ENCODE measurements at places on chromosomes 4 and X.

DNA sequence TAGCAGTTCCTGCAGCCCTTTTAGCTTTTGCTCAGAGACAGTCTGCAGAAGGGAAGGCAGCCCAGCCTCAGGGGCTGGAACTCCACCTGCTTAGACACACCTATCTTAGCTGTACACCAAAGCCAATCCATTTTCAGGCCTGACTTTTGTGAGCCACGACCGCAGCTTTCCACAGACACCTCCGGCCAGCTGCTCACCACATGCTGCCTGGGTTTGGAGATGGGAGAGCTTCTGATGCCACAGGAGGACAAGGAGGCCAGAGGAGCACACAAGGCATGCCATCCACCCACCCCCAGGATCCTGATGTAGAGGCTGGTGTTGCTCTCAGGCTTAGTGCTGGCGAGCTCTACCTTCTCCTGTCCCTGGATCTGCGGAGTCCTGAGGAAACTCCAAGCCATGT lies 141.8 kb upstream of the NALF2 start:
- no peak for DNase-seq

DNA sequence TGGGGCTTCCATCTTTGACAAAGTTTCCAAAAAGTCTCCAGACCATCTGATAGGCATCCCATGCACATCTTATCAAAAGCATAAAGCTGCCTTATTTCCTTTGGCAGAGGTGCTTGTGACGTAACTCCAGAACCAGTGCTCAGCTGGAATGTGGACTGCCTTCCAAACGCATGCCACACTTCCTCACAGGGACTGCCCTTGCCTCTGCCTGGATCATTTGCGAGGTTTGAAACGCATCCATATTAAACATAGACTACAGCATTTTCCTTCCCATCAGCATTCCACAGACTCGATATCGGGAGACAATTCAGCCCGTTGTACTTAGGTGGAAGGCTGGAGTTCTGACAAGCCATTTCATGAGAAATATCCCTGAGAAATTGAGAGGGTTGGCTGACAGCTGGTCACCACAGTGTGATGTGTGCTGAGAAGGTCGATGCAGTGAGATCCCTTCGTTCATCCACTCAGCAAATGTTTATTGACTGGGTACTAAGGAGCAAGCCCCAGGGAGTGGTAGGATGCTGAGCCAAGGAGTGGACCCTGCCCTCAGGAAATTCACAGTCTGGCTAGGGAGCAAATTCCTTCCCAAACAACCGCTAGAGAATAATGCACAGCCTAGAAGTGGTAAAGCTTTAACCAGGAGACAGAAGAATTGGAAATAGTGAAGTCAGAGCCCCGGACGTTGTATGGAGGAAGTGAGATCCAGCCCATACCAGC lies 376.0 kb downstream of the BCOR start:
- no peak for DNase-seq

- no peak for DNase-seq
Measured at GRCh38 chr4:46586566-46586965, 196.6 kb upstream of the GABRA2 start.

DNA sequence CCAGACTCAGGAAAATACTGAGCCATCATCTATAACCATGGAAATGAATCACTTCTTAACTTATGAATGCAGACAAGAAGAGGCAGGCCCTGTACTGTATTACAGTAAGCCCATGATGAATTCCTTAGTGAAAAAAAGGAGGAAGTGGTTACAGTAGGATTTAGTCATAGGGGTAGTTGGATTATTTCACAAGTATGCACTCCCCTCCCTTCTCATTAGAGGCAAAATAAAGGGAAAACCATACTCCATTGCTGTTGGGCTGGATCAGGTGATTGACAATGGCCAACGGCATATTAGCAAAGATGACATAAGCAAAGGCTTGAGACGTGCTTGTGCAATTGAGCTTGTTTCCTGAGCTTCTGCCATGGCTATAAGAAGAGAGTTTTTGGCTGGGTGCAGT lies 181.1 kb upstream of the PRPS2 start:
- DNase-seq = no peak

DNA sequence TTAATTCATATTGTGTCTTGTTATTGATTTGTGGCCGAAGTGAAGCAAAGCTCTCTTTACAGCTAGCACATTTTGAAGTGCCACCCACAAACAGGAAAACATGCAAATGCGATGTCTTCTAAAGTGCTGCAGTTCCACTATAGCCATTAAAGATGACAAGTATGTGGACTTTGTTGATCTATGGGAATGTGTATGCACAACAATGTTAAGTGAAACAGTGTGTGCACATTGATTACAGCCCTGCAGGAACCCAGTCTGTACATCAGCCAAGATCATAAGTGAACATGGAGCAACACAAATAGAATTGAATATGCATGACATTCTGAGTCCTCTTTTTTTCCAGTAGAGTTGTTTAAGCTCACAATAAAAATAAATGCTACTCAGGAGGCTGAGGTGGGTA lies 43.0 kb downstream of the TFDP3 start:
- DNase-seq = no peak

DNA sequence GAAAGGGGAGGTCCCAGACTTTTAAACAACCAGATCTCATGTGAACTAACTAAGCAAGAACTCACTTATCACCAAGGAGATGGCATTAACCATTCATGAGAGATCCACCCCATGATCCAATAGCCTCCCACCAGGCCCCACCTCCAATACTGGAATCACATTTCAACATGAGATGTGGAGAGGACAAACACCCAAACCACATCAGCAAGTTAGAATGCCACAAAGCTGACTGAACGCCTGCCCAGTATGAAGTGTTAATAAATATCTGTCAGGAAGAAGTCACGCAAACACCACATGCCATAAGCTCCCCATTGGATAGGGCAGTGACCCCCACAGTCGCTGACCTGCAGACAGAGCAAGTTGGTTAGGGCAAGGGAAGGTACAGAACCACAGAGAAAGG lies 14.3 kb downstream of the SLC10A6 start:
- DNase-seq = no peak

DNA sequence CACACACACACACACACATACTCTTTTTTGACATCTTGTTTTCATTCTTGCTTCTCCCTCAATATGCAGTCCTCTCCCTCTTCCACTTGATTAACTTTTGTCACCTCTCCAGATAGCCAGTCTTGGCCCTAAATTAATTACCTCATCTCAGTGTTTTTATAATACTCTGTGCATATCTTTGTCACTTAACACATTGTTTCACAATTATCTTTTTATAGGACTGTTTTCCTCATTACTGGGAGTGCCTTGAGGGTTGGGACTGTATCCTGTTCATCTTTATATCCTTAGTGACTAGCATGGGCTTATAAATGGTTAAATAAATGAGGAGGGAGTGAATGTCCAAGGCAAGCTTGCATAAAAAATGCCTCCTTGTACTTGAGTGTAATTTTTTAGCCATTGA lies 33.1 kb downstream of the SYNPO2 start:
- DNase-seq = no peak

DNA sequence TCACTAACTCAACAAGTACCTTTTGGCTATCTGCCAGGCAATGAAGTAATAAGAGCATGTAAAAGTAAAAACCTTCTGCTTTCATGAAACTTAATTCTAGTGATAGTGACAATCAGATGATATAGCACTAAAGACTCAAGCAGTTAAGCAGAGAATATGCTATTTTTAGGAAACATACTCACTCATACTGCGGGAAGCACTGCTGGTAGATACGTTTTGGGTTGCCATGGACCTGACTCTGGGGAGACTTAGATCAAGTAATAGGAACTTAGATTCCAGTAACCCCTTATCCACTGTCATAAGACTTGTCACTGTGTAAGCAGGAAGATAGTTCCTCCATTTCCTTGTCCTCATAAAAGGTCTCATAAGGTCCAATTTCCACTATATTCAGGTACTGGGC lies 386.3 kb downstream of the DMD start:
- DNase-seq = no peak

- no peak for DNase-seq
Measured at GRCh38 chrX:150408561-150408960, 45.4 kb downstream of the MAMLD1 start.

DNA sequence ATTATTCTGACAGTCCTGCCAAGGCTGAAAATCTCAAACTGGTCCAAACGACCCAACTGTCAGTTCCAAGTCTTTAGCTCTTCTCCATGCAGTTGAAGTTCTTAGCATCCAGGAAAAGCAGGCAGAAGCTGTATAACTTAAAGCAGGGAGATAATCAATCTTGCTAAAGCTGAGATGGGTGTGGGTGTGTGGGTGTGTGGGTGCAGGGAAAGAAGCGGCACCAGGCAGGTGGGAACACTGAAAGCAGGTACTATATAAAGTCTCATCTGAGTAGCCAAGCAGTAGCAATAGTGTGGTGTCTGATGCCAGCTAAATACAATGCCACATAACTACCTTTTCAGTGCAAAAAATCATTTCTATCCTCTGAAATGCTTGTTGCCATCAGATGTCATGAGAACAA lies 69.7 kb upstream of the EGFL6 start:
- no peak for DNase-seq

GRCh38 chr4:113020966-113021365 lies 28.5 kb upstream of the ANK2 start:
- no peak for DNase-seq

Measured in activated CD8-positive, alpha-beta memory T cell treated with anti-CD3 and anti-CD28 coated beads for 1 hour (primary cell).